Vagina (tissue), 2 donors: ENCODE measurements at places on chromosomes 4 and X.

DNA sequence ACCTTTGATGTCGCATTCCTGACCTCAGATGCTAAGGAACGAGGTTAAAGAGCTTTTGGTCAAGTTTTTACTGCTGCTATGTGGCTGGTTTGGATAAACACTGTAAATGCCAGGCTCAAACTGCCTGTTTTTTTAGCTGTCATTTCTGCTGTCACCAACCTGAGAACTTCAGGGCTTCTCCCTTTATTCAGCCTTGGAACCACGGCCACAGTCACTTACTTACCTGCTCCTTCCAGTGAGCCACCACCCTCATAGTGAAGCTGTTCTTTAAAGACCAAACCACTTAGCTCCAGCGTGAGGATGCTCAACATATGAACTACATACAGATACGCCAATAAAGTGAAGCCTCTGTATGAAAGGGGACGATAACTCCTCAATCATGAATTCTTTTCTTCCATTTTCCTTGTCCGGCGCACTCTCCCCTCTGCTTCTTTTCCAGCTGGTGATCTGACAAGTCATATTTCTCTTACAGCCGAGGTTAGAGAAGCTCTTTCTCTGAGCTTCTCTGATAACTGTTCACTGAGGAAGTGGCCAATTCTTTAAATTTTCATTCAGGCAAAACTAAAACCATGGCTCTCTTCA, 152.8 kb upstream of the ANK2 start:
- no peak for DNase-seq

DNA sequence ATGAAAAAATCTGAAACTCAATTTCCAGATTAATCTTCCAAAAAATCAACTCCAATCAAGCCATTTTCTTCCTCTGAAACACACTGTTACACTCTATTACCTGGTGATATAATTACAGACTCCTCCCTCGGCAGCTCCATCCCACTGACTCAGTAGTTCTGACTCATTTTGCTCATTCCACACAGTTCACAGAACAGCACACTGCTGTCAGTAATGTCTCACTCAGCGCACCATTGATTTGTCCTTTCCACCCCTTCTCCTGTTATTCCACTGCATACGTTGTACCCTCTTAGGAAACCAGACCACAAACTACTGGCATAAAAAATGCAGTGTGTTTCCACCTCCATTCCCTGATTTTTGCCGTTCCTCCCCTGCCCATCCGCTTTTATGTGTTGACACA, 212.7 kb downstream of the SLIT2 start:
- DNase-seq: no peak

DNA sequence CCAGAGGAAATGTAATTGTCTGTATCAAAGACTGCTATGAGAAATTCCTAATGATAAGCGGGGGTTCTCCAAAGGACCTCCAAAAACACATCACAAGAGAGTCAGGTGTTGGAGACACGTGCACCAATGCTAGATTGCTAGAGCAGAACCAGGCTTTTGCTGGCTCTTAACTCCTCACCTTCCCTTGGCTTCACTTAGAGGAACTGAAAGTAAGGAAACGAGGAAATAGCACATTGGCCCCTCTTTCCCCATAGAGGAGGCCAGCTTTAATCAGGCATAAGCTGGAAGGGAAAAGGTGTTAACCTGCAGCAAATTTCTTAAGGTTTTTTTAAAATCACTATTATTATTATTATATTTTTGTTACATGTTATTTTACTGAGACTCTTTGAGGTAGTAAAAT, 13.6 kb downstream of the OTC start:
- no peak for DNase-seq

DNA sequence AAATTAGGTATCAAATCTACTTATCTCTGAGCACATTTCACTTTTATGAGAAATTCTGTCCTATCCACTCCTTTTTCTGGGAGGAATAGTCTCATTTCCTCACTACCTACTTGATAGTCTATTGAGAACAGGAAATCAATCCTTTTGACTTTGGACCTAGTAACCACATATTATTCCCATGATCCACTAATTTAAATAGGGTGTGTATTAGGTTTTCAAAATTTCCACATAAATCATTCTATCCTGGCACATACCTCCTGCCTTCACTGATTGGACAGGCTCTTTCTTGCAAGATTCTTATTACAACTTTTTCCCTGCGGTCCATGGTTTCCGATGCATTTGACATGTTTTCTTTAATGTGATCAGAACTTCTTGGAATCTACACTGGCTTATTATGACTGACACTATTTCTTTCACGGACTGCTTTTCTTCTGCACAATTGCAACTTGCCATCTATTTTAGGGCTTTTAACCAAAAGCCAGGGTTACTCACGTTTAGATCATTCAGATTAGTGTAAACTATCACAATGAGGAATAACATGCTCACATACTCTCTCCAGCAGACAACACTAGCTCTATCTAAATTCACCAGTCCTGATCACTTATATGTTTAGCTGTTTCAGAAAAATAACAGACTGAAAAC, 419.9 kb upstream of the SLIT2 start:
- DNase-seq: no peak

GRCh38 chr4:112296949-112297880, at the start of gene ALPK1:
Gene ALPK1, plus strand, starts transcription at chr4:112297369.
- no peak for DNase-seq

DNA sequence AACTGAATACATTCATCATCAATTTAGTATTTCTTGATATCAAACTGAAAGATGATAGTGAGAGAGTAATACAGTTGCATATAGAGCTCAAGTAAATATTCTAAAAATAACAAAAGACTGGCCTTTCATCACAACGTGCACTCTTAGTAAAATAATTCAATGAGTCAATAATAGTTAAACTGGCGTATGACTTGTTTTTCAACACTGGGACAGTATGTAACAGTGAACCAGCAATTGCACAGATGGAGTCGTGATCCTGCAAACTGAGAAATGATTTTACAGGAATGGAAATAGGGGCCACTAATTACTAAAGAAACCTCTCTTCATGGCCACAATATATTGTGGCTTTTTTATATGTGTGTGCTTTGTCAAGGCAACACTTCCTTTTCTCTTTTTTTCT, 137.4 kb downstream of the SLC4A4 start:
- DNase-seq: no peak

DNA sequence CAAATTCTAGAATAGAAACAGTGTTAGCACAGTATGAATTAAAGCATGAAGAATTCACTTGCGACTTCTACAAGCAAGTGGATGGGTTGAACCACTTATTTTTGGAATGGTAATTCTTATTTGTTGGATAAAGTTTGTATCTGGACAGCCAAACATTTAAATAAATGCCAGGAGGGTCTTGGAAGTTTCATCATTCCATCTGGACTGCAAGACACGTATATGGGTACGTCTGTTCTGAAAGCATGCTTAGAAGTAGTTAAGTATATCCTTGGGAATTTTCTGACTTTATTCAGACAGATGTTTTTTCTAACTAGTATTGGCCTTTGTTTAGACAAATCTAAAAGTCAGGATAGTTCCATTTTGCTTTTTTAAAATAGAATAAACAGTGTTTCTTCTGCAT, 77.5 kb upstream of the CASK start:
- no peak for DNase-seq

- DNase-seq: no peak
Measured at GRCh38 chr4:72997409-72997808, 72.1 kb downstream of the COX18 start.

- no peak for DNase-seq
Measured at GRCh38 chr4:85769009-85769408, 294.1 kb downstream of the ARHGAP24 start.

- no peak for DNase-seq
Measured at GRCh38 chr4:23332313-23332712, 557.5 kb downstream of the PPARGC1A start.

- DNase-seq: no peak
Measured at GRCh38 chr4:83329521-83330110, 5.0 kb downstream of the HPSE start.

DNA sequence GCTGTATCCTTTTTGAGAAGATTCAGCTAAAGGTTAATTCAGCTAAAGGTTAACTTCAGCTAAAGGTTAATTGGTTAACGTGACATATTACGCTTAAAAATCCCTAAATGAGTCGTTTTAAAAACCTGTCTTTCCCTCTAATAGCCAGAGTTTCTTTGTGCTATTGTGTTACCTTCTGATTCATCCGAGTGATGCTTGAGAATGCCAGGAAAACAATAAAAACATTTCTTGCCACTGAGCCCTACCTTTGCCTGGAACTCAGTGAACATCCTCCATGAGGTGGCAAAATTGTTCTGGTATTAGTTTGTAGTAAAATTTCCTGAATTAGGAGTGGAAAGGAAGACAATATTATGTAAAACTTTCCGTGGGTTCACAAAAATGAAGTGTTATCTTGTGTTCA, 13.7 kb upstream of the TMPRSS11E start:
- DNase-seq: no peak

DNA sequence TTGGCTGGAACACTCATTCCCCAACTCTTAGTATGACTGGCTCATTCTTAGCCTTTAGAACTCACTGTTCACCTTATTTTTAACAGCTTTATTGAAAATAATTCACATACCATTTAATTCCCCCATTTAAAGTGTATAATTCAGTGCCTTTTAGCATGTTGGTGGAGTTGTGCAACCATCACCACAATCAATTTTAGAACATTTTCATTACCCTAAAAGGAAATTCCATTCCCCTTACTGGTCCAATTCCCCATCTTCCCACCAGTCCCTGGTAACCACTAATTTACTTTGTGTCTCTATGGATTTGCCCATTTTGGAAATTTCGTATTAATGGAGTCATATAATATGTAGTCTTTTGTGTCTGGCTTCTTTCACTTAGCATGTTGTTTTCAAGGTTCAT, 19.7 kb downstream of the NHSL2 start:
- DNase-seq: no peak

GRCh38 chr4:142202404-142203332, 566.3 kb downstream of the IL15 start:
- DNase-seq: no peak

- DNase-seq: no peak
Measured at GRCh38 chr4:67988991-67989390, 25.7 kb upstream of the TMPRSS11A start.

DNA sequence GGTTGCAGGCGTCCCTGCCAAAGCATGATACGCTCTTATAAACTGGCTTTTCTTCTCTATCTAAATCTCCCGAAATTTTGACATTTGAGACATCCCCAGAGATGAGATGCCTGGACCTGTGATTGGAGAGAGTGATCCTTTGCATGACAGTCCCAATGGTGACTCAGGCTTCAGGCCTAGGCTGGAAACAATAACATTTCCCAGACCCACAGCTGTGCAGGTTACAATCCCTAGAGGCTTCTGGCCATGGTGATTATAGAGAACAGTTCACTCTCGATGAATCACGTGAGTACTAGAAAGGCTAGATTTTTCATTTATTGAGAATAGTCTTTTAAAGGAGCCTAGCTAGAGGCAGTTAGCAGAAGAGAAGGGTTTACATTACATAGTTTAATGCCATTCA, 75.9 kb downstream of the SPATA18 start:
- no peak for DNase-seq

- no peak for DNase-seq
Measured at GRCh38 chr4:81606166-81606565, 134.5 kb upstream of the RASGEF1B start.

DNA sequence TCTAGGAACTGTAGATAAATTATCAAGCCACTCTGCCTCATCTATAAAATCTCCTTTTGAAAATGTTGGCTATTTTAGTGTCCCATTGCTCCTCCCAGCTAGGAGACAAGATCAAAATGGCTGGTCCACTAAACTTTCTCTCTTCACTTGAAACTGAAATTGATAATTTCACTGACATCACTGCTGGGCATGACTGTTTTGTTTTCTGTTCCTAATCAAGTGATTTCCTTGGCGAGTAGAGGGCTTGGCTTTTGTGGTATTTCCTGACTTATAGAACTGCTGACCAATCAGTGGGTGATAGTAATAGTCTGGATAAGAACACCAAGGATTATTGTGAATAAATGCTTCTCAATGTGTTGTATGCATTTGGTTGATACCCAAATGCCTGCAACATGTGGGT, 2152.9 kb downstream of the ARAP2 start:
- DNase-seq: no peak

DNA sequence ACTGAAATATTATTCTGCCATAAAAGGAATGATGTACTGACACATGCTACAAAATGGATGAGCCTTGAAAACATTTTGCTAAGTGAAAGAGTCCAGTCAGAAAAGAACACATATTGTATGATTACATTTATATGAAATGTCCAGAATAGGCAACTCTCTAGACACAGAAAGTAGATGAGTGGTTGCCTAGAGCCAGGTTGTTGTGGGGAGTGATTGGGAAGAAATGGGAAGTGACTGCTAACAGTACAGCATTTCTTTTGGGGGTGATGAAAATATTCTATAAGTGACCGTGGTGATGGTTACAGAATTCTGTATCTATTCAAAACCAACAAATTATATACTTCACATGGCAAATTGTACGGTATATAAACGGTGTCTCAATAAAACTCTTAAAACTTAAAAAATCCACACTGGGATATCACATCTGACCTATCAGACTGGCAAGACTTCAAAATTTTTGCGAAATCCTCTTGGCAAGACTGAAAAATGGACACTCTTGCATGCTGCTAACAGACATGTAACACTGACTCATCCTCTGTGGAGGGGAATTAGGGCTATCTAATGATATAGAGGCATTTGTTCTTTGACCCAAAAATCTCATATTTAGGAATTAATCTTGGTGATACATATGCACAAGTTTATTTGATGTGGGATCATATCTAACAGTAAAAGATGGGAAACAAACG, 71.8 kb downstream of the FAM13A start:
- DNase-seq: no peak

- no peak for DNase-seq
Measured at GRCh38 chrX:97494756-97495372, 611.2 kb downstream of the RPA4 start.

DNA sequence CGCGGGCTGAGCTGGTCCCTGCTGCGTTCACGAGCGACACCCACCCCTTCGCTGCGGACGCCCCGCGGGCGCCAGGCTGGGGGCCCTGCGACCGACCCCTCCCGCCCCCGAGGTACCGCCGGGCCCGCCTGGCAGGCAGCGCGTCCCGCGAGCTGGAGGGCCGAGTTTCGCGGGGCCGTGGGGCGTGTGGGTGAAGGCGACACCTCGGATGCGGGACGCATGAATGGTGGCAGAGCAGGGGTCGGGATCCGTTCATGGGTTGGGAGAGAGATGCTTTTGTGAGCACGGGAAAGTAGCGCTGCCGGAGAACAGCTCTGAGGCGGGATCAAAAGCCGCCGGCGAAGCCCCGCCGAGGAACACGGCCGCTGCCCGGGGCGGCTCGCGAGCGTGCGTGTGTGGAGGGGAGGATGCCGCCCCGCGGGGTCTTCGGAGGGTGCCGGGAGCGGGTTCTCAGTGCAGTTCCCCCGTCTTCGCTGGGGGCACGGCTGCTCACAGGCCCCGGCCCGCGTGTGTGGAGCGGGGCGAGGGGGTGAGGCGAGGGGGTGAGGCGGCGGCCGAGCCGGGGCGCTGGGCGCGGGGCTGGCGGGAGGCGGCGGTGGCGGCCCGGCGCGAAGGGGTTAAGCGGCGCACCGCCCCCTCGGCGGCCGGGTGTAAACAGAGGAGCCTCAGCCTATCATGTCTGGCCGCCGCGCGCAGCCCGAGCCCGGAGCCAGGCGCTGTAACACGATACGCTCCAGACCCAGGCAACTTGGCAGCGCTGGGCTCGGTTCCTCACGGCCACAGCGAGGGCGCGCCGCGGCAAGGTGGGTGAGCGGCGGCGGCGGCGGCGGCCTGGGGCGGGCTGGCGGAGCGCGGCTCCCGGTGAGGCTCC, 205.3 kb downstream of the TENM3 start:
- no peak for DNase-seq
